Stimulated activated CD4-positive, alpha-beta T cell treated with anti-CD3 and anti-CD28 coated beads, Interleukin-2, amount 100 ng/mL, for 48 hours (primary cell): ENCODE measurements at places on chromosomes 5 and 9.

GRCh38 chr5:84870369-84870768 is 485.7 kb upstream of the EDIL3 start:
- DNase-seq = no peak

- no peak for DNase-seq
These were observed 16.3 kb upstream of the LTC4S start for GRCh38 chr5:179777456-179777855.

DNA sequence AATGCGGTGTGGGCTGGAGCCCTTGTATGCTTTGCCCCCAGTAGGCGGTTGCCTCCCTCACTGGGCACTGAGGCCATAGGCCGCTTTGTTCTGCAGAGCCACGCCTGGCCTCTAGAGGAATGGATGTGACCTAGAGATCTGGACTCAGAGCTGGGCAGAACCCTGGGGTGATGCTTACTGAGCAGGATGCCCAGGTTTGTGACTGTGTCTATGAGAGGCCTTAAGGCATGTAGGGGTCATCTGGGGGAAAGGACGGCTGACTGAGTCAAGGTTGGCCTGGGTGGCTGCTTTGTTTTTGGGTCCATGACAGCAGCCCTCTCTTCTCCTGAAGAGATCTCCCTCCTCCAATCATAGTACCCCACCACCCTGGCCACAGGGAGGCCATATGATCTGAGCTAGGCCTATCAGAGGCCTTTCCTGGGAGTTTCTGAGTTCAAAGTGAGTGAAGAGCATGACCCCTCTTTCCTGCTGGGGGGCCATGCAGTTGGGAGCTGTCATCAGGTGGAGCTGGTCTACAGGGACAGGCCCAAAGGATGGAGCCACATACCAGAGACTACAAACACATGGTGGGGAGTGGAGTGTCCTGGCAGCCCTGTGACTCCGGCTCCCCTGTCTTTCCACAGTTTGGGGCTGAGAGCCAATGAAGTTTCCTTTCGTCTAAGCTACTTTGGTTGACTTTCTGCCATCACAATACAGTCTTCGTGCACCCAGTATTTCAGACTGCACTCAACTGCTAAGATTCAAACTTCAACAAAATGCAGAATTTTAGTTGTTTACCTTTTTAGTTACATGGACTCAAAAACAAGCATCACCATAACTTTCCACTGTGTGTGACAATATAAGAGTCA is 165.4 kb downstream of the AUH start:
- no peak for DNase-seq

DNA sequence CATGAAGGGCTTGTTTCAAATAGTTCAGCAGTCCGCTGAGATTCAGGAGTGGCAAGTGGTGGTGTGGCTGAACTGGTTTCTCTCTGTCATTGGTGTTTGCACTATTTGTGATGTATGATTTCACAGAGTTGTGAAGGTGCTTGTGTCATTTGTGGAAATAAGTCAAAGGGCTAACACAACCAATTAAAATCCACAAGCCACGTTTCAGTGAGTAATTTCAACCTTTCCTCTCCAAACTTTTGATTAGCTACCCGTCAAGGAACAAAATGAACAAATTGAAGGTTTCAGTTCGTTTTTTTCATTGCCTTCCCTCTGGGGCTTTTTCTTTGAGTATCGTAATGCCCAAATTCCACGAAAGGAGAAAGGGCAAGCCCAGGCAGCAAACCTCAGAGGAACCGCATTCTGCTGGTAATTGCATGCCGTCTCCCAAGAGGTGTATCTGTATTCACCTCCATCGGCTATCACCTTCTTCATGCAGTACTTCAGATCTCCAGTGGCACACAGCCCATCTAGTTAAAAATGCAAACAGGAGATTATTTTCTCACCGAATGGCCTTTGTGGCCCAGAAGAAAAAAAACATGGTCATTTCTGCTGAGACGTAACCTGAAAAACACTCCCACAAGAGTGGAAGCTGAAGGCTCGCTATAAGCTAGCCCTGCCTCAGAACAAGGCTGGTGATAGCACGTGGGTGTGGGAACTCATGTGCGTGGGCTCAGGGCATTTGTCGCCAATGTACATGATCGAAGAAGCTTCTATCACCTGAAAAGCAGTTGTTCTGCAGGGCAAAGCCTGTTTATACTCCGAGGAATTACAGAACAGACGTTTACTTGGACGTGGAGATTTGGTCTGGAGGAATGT is 197.1 kb downstream of the NR3C1 start:
- no peak for DNase-seq

DNA sequence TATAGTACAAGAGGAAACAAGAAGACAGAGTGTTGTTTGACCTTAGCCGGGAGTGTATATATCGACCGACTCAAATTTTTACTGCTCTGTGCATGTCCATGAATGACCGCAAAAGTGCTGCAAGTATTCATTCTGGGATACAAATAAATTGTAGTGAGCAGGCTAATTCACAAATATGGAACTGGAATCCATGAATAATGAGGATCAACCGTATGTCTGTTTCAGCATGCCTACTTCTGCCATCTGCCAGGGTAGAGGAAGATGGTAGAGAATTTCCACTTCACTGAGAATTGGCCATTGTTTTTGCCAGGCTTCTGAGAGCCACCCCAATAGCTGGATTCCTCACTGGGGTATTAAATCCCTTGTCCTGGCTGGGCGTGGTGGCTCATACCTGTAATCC is 8.5 kb upstream of the RALGPS1 start:
- no peak for DNase-seq

DNA sequence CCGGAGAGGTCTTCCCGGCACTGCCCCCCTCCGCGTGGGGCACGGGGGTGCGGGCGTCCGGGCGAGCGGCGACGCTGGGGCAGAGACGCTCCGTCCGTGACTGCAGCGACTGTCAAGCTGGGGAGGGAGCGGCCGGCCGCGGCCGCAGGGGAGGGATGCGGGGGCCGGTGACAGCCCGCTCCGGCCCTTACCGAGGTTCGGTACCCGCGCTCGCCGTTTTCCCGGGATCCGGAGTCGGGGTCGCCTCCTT is 400 bp downstream of the KDM4C start:
- no peak for DNase-seq

- DNase-seq = no peak
These were observed 38.8 kb downstream of the CWC27 start for GRCh38 chr5:64807520-64807919.

DNA sequence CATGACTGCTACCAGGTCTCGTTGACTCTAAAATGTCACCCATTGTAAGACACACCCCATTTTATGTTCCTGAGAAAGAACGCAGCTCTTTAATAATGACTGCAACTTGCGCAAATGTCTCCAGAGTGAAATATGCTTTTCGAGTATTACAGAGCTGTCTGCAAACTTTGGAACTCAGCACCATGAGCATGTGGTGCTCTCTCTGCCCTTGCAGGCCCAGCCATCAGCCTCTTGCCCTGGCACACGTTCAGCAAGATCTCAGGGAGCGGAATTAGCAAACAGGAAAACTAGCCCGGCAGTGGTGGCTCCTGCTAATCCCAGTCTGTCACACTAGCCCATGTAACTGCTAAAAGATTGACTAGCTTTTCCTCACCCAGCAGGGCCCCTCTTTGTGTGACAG is 114.5 kb upstream of the SLC1A3 start:
- DNase-seq = no peak

- DNase-seq = no peak
These were observed 78.6 kb downstream of the SH3RF2 start for GRCh38 chr5:146015001-146015400.

DNA sequence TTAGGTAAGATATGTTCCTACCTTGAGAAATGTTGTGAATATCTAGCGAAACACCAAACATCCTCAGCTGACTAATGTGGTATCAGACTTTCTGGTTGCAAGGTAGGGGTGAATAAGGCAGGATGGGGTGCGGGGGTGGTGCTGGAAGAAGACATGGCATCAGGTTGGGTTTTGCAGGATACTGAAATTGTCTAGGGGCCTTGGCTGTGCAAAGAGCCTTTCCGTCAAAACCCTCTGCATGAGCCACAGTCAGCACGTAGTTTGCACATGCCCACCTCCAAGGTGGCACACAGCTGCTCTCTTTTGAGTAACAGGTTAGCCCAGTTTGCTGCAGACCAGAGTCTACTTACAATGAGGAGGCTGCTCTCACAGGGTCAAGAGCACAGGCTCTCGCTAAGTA is 42.0 kb downstream of the SFXN1 start:
- DNase-seq = no peak

DNA sequence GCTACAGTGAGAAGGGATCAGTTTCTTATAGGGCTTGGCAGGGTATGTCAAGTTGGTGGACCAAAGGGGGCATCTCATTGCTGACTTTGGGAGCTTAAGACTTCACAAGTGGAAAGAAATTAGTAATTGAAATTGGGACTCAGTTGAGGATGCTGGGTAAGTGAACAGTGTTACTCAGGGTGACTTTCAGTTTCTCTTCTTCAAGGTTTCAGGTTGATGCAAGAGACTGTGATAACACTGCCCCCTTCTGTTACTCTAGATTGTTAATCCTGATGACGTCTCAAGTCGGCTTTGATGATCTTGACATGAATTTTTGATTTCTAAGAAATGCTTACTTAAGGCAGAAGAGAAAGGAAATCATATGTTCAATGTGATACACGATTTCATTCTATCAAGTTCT is 21.3 kb downstream of the KCTD16 start:
- no peak for DNase-seq

GRCh38 chr5:110195288-110195687 is 505.6 kb downstream of the MAN2A1 start:
- DNase-seq = no peak

DNA sequence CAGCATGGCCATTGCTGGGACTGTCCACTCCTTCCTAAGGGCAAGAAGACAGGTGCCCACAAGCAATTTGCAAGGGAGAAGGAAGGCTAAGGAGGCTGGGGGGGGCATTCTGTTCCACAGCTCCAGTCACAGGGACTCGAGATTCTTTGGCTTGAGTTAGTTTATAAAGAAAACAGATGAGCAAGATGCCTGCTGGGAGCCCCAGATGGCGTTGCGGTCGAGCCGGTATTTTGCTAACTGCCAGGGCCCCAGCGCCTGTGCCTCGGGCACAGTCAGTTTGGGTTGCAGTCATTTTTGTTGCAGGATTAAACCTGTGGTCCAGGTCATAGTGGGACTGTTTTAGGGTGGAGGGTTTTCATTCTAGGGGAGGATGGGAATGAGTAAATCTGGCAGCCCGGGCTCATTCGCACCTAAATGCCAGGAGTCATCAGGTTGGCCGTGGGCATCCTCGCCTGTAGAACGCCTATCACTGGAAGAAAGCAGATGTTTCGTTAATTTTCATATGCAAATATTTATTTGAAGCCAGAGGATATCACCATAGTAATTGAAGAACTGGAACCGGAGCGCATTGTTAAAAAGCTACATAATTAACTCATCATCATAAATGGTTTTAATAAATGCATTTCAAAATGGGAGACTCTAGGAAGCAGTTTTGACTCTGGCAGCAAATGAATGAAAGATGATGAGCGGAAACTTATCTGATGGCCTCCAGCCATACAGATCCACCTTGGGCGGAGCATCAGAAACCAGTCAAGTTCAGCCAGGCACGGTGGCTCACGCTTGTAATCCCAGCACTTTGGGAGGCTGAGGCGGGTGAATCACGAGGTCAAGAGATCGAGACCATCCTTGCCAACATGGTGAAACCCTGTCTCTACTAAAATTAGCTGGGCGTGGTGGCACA is 87.1 kb upstream of the FCN2 start:
- no peak for DNase-seq
